NCI-H2171 treated with DMSO at 0.1 percent for 48 hours (cell line): ENCODE measurements at places on chromosomes 6 and 20.
A peak's percentile ranks its signal among the peaks of the same experiment; 100 is the strongest.

DNA sequence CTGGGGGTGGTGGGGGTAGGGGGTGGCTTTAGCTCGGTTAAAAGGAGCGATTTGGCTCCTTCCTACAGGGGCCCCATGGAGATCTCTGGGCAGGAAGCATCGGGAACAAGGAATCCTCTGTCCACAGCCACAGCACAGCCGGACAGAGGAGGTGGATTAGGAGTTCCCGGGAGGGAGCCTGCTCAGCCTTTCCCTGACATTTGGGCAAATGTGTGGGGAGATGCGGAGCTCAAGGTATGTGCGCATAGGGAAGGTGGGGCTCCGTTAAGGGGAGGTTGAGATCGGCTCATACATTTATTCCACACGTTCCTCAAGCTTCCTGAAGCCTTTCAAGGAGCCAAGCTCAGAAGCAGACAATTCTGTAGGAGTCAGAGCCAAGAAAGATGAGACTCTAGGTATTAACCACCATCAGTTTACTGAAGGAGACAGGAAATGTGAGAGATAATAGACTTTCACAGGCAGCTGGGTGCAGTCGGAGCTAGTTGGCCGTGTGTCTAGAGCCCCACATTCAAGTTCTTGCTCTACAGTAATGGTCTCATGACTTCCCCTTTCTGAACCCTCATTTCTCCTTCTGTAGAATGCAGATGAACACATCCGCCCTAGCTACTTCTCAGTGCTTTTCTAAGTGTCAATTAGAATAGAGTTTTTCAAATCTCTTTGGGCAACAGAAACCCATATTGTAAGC lies 40.8 kb upstream of the EPB41L1 start:
- DNase-seq = no peak

DNA sequence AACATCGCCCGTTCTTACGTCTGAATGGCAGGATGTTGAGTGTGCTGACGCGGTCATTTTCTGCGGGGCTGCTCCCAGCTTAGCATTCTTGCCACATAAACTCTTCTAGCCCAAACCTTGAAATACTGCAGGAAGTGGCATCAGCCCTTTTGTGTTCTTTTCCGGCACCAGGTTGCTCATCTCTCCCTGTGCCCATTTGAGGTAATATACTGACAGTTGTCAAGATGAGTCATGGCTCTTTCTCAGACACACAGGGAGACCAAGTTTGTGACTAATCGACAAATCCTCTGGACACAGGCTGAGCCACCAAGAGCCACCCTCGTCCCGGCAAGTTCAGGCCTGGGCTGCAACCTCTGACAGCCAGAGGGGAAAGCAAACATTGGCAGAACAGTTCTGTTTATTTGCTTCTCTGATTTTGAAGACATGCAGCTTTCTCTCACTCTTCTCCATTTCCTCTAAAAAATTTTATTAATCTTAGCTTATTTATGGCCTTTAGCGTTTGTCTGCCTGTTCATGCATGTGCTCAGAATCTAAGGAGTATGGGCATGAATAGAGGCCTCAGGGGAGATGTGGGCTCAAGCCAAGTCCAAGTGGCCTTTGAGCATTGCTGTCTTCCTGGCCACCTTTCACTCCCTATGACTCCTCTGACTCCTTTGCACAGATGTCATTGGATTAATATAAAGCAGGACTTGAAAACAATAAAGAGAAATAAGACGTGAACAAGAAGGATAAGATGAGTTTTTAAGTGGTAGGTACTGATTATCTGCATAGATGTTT lies 328.2 kb upstream of the JAG1 start:
- no peak for DNase-seq

DNA sequence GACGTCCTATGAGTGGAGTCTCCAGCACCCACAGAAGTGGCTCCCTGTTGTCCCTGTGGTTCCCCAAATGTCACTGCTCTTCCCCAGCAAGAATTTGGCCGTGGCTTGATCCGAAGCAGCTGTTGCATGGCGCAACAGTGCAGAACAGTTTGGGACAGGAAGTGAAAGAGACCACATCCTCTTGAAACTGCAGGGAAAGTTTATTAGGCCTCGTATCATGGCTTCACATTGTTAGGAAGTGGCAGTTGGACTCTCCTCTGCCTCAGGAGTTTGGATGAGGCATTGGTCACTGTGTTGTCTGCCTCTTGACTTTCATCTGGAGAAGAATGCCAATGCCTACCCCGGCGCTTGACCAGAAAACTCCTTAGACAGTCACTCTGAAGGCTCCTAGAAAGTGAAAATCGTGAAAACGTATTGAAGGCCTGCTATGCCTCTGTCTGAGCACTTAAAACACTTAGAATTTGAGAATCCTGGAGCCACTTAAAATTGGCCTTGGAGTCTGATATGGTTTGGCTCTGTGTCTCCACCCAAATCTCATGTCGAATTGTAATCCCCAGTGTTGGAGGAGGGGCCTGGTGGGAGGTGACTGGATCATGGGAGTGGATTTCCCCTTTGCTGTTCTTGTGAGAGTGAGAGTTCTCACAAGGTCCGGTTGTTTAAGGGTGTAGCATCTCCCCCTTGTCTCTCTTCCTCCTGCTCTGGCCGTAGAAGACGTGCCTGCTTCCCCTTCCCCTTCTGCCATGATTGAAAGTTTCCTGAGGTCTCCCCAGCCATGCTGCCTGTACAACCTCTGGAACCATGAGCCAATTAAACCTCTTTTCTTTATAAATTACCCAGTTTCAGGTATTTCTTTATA lies 334.9 kb upstream of the JARID2 start:
- no peak for DNase-seq

DNA sequence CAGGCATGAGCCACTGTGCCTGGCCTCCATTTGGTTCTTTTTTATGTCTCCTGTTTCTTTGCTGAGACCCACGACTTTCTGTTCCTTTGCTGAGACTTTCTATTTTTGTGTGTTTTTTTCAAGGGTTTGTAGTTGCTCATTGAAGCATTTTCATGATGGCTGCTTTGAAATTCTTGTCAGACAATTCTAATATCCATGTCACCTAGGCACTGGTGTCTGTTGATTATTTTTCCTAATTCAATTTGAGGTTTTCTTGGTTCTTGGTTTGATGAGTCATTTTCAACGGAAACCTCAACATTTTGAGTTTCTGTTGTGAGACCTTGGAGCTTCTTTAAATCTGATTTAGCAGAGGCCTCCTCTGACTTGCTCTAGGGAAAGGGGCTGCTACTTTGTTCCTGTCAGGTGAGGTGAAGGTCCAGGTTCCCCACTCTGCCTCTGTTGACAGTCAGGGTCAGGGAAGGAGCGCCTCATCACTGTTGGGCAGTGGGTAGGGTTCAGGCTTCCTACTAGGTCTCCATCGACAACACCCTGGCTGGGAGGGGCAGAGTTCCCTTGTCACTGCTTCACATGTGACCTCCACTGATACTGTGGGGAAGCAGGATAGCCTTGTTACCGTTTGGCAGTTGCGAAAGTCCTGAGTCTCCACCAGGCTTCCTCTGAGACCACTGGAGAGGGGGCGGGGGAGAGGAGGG lies 67.2 kb upstream of the RNF24 start:
- DNase-seq = no peak

DNA sequence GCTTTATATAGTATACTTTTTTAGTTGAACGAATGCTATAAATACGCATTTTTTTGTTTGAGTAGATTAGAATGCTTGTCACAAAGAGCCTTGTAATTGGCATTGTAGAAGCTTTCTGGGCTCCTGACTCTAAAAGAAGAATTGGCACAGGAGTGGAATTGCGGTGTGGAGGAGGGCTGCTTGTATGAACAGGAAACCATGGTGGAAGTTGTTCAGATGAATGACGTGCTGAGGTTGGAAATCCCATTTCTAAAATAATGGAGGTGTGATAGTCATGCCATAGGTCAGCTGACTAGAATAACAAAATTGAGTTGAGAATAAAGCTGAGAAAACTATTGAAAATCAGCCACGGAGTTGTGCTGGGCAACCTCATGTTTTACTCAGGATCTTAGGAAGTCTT lies 174.9 kb downstream of the QKI start:
- no peak for DNase-seq

DNA sequence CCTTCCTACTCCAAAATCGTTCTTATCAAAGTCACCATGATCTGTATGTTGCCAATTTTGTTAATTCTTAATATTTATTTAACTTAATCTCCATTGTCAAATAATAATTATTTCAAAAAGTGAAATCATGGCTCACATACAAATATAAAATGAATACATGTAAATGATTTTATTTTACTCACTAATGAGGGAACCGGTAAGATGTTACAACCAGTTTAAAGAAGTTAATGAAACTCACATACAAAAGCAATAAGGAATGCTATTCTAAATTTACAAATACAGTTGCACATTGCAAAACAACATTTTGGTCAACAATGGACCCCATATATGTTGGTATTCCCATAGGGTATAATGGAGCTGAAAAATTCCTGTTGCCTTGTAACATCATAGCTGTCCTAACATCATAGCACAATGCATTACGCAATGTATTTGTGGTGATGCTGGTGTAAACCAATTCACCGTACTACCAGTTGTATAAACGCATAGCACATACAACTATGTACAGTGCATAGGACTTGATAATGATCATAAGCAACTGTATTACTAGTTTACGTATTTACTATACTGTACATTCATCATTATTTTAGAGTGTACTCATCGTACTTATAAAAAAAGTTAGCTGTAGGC lies 6.5 kb upstream of the SLC22A16 start:
- no peak for DNase-seq

DNA sequence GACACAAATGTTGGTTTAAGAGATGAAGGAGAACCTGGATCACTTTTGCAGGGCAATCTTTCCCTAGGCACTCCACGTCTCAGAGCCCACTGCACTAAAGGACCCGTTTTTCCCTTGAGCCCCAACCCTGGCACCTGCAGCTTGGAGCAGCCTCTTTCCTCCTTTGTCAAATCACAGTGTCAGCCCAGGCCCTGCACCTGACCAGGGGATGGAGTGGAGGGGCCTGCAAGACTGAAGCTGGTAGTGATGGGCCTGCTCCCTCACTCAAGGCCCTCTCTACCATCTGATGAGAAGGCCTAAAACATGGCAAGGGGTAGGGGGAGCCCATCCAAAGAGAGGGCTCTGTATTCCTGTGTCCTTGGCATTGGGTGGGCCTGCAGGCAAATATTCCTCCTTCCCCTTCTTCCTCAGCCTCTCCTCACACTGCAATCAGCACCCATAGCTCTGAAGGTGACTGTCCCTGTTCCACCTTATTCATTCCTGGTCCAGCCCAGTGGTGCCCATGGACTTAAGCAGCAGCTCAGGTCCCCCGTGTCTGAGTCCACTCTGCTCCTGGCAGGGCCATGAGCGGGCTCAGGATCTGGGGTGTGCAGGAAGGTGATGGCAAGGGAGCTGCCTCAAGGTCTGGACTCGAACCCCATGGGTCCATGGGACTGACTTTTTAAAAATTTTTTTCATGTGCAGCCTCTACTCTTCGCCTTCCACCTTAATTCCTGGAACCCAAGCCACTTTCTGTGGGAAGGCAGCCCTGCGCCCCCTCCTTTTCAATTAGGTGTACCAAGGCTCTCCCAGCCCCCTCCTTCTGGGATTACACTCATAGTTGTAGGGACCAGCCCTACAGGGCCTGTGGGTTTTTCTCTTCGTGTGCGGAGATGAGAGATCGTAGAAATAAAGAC lies 6.7 kb downstream of the RAET1G start:
- no peak for DNase-seq

GRCh38 chr20:14197097-14197496 lies 140.3 kb downstream of the FLRT3 start:
- no peak for DNase-seq

DNA sequence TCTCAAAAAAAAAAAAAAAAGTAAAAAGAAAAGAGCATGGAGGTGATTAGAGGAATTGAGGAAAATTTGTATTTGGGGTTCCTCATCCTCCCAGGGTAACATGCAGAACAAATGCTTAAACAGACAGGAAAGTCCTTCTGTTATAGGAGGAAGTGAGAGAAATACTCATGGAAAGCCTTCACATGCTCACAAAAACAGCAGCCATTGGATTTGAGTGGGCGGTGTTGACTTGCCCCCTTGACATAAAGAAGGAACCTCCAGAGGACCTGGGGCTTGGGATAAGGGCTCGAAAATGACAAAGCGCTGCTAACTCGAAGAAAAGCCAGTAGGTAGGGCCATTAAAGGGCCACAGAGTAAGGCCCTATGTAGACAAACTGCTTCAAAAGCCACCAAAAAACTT lies 17.5 kb upstream of the SAMHD1 start:
- no peak for DNase-seq

GRCh38 chr6:139364302-139364981 lies 10.0 kb downstream of the CITED2 start:
- DNase-seq = peak; percentile 84

GRCh38 chr6:55601120-55601519 lies 22.1 kb upstream of the HMGCLL1 start:
- no peak for DNase-seq

GRCh38 chr6:31918069-31918720 lies 9.3 kb upstream of the C2 start:
- no peak for DNase-seq

GRCh38 chr6:14706378-14706929 lies 539.4 kb upstream of the JARID2 start:
- DNase-seq = no peak

DNA sequence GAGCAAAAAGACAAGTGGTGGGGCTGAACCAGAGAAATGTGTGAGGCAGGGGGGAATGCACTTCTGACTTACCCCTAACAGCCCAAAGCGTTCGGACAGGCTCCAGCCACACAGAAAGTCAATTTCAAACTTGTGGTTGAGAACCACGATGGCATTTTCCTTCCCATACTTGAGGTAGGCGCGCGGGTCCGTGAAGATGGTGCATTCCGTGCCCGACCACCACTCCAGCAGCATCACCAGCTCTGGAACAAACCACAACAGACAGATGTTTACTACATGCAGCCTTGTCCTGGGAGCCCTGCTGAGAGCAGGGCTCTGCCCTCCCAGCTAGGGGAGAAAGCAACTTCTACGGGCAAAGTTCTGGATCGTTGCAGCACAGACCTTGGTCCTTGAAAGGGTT lies 107.7 kb downstream of the AGPAT4 start:
- no peak for DNase-seq

GRCh38 chr20:46272389-46273047 lies 35.8 kb downstream of the CDH22 start:
- no peak for DNase-seq

- no peak for DNase-seq
Observed at GRCh38 chr6:124963416-124963785, 1.2 kb downstream of the RNF217 start.

DNA sequence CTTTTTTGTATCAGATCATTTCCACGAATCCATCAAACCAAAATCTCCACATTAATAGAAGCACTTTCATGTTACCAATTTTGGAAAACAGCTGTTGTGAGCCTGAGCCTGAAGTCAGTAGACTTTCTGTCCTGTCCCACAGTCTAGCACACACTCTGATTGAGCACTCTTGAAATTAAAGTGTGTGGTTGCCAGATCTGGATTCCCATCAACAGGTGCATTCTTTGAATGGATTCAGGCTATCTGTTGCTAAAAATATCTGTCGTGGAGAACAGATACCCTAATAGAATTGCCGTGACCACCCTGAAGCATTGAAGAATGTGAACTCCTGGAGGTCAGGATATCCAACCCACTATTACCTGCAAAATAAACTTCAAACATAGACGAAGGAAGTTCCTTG lies 73.3 kb downstream of the TFAP2A start:
- no peak for DNase-seq

- DNase-seq = no peak
Observed at GRCh38 chr6:18142591-18142861, 12.4 kb downstream of the TPMT start.

- DNase-seq = no peak
Observed at GRCh38 chr20:40883097-40883496, 145.5 kb upstream of the TOP1 start.
